ENCODE measurements at places on chromosomes 6 and 20.

- H3K4me3 ChIP-seq, result peak overlapping the region; percentile 41
- H3K4me1 ChIP-seq, result no peaks in the 10 kb centered on the region
- H3K27me3 ChIP-seq, result no peaks in the 10 kb centered on the region
- no peak overlapping the region for H3K27ac ChIP-seq
- no peak for DNase-seq
These were observed 660 bp upstream of the TFB1M start for GRCh38 chr6:155314773-155315515.

- H3K27ac ChIP-seq, result no peak overlapping the region
- H3K27me3 ChIP-seq, result no peaks in the 10 kb centered on the region
- H3K4me1 ChIP-seq, result no peaks in the 10 kb centered on the region
- peak; percentile 25 for DNase-seq
These were observed 67.1 kb upstream of the ADGRF4 start for GRCh38 chr6:47631269-47631772.

GRCh38 chr20:8389381-8390036, 257.4 kb downstream of the PLCB1 start:
- H3K27me3 ChIP-seq, result no peaks in the 10 kb centered on the region
- DNase-seq, result no peak
- no peak overlapping the region for H3K27ac ChIP-seq
- peaks cover 2% of the 10 kb centered on the region for H3K4me1 ChIP-seq
- H3K4me3 ChIP-seq, result no peak overlapping the region

DNA sequence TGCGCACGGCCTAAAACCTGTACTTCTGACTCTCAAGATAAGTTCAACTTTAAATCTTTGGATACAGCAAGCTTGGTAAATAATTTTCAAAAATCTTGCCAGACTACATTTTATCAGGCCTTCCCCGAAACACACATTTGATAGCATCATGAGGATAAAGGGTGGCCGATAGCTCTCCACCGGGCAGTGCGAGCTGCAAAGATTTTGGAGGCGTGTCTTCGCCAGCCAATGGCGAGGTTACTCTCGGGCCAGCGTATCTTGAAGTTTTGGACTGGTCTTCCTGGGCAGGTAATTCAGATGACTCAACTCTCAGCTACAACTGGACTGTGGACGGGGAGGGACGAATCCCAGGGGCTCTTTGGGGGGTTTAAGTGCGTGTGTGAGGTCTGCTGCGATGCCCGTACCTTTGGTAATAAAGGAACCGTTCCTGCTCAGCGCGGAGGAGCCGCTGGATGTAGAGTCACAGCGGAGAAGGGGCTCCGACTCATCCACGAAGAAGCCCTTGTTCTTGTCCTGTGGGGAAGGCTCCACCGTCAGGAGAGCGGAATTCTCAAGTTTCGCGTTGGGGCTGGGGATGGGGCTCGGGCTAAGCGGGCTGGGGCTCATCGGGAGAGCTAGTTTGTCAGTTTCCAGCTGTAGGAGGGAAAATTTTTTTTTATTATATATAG, 75.3 kb downstream of the TNFRSF21 start:
- H3K4me1 ChIP-seq, result peaks cover 4% of the 10 kb centered on the region
- H3K36me3 ChIP-seq, result 0 out of 2 replicates have a peak, but pooled peaks cover 2% of the 10 kb centered on the region
- H3K27ac ChIP-seq, result no peak overlapping the region
- H3K4me3 ChIP-seq, result no peak overlapping the region

DNA sequence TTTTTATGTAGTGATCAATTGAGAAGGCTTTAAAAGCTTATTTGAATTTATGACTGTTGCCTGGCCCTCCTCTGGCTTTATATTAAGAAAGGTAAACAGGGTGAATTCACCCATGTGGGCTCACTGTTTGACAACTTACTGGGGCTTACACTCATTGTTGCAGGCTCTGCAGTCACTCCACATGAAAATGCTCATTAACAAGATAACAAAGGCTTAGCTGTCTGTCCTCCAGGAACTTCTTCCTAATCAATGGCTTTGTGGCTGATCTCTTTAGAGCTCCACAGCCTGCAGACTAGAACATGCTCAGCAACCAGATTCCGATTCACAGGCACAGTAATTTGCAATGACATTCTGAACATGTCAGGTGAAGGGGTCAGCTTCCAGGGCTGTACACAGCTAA, 323.2 kb upstream of the MAN1A1 start:
- no peak overlapping the region for H3K4me3 ChIP-seq
- no peaks in the 10 kb centered on the region for H3K27me3 ChIP-seq
- H3K36me3 ChIP-seq, result no peaks in the 10 kb centered on the region
- DNase-seq, result peak; percentile 20
- H3K4me1 ChIP-seq, result no peaks in the 10 kb centered on the region

DNA sequence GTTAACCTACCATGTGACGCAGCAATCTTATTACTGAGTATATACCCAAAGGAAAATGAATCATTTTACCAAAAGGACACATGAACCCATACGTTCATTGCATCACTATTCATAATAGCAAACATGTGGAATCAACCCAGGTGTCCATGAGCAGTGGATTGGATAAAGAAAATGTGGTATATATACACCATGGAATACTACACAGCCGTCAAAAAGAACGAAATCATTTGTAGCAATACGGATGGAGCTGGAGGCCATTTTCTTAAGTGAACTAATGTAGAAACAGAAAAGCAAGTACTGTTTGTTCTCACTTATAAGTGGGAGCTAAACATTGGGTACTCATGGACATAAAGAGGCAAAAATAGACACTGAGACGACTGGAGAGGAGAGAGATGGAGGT, 44.2 kb downstream of the TBPL1 start:
- no peaks in the 10 kb centered on the region for H3K4me1 ChIP-seq
- no peaks in the 10 kb centered on the region for H3K36me3 ChIP-seq
- H3K27me3 ChIP-seq, result no peaks in the 10 kb centered on the region
- no peak overlapping the region for H3K27ac ChIP-seq
- H3K4me3 ChIP-seq, result no peak overlapping the region

DNA sequence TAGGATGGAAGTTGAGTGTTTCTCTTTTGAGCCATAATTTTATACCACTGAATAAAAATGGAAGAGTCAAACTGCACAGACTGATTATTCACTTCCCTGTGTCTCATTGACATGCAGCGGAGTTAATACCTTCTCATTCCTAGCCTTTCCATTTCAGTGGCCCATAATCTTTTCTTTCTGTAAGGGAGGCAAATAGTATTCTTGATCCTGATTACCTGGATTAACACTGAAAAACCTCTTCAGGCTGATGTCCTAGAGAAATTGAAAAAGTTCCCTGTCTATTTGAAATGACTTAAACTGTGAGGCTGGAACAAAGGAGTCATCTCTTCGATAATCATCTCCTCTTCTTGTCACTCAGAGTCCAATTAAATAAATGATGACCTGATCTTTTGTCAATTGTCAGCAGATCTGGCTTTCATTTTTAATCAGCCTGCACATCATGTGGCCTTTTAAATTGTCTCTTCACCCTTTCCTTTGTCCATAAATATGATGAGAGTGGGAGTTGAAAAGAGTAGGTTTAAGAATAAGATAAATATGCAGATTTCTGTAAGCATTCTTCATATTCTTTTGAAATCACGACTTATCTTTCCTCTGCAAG, 713.0 kb downstream of the EPM2A start:
- no peaks in the 10 kb centered on the region for H3K4me1 ChIP-seq
- DNase-seq, result no peak
- no peaks in the 10 kb centered on the region for H3K36me3 ChIP-seq
- H3K27ac ChIP-seq, result no peak overlapping the region
- no peaks in the 10 kb centered on the region for H3K27me3 ChIP-seq

DNA sequence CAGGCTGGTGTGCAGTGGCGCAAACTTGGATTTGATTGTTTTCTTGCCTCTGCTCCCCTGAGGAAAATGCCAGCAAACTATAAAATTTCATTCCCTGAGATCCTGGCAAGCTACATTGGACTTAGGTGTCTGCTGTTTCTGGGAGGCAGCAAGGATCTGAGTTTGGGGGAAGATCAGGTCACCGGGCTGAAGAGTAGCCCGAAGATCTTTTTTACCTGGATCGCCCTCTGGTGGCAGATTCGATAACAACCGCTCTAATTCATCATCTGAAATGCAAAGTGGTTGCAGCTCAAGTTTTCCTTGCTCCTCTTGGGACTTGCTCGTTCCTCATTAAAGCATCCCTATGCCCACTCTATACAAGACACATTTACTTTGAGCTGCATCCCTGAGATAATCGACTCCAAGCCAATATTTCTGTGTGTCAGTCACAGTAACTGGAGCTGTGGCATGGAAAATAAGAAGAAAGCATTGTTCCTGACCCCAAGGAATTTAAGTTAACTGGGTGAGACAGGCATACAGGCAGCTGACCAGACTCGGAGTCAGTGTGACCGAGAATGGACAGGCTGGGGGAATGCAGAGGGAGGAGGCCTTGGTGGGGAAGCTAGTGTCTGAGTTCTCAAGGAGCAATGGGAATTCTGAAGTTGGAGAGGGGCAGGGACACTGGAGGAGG, 131.8 kb upstream of the PROKR2 start:
- peak; percentile 60 for DNase-seq
- no peaks in the 10 kb centered on the region for H3K27me3 ChIP-seq
- no peak overlapping the region for H3K27ac ChIP-seq
- no peak overlapping the region for H3K4me3 ChIP-seq
- no peaks in the 10 kb centered on the region for H3K4me1 ChIP-seq
- no peaks in the 10 kb centered on the region for H3K36me3 ChIP-seq

- H3K4me3 ChIP-seq, result no peak overlapping the region
- peaks cover 8% of the 10 kb centered on the region for H3K4me1 ChIP-seq
- no peak overlapping the region for H3K27ac ChIP-seq
- no peaks in the 10 kb centered on the region for H3K36me3 ChIP-seq
- no peak for DNase-seq
- H3K27me3 ChIP-seq, result no peaks in the 10 kb centered on the region
These were observed 151.3 kb downstream of the CDC5L start for GRCh38 chr6:44538807-44539201.

GRCh38 chr6:129446272-129447197, 263.4 kb downstream of the ARHGAP18 start:
- H3K4me3 ChIP-seq, result no peak overlapping the region
- no peaks in the 10 kb centered on the region for H3K4me1 ChIP-seq
- no peaks in the 10 kb centered on the region for H3K36me3 ChIP-seq
- no peak overlapping the region for H3K27ac ChIP-seq

DNA sequence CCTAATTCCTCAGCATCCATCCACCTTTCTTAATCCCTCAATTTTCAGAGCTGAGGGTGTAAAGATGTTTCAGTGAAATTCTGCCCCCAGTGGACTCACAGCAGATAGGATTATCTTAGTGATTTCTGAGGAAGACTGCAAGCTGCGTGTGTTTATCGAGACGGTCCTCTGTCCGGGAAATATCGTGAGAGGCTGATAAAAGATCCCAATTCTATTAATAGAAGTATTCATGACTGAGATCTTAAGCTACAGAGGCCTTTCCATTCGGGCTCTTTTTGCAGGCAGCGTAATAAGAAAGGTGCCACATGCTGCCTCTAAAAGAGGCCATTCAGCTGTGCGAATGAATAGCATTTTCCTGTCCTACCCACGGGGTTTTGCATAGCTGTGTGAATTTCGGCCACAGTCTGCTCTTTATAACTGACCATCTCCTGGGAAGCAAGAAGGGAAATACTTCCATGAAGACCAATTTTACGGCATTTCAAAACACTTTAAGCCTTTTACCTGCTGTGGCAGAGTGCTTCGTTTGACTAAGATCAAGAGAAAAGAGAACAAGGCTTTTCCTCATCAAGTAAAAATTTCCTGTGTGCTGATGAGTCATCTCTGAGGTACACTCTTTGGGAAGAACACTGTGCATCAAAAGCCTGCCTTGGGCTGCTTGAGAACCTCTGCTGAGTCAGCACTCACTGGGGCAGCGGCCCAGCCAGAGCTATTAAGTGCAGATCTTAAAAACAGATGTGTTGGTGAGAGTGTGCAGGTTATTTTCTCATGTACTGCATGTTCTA, 208.8 kb downstream of the ARHGAP18 start:
- no peaks in the 10 kb centered on the region for H3K36me3 ChIP-seq
- no peak overlapping the region for H3K4me3 ChIP-seq
- no peak overlapping the region for H3K27ac ChIP-seq
- DNase-seq, result no peak
- peaks cover 2% of the 10 kb centered on the region for H3K4me1 ChIP-seq

- H3K4me3 ChIP-seq, result no peak overlapping the region
- no peak overlapping the region for H3K27ac ChIP-seq
- H3K27me3 ChIP-seq, result no peaks in the 10 kb centered on the region
These were observed 28.4 kb downstream of the LHFPL5 start for GRCh38 chr6:35833536-35833935.

GRCh38 chr20:57682184-57683101, 27.4 kb downstream of the PMEPA1 start:
- H3K4me1 ChIP-seq, result peaks cover 17% of the 10 kb centered on the region
- no peak overlapping the region for H3K4me3 ChIP-seq
- no peak overlapping the region for H3K27ac ChIP-seq
- no peaks in the 10 kb centered on the region for H3K36me3 ChIP-seq
- no peak for DNase-seq

- no peaks in the 10 kb centered on the region for H3K4me1 ChIP-seq
- H3K4me3 ChIP-seq, result no peak overlapping the region
- no peaks in the 10 kb centered on the region for H3K27me3 ChIP-seq
- H3K27ac ChIP-seq, result no peak overlapping the region
These were observed 24.1 kb downstream of the SCP2D1 start for GRCh38 chr20:18837718-18838117.

DNA sequence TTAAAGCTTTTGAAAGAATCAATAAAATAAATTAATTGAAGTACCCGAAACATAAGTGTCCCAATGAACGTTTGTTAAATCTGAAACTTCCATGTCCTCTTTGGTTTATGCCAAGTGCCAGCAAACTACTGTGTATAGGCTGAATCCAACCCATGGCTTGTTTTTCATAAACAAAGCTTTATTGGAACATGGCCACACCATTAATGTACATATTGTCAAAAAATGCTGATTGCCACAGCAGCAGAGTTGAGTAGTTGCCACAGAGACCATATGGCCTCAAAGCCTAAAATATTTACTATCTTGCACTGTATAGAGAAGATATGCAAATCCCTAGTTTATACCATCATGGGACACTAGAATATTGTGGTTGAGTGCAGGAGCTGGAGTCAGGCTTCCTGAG, 406.1 kb downstream of the MAFB start:
- no peak for DNase-seq
- H3K4me3 ChIP-seq, result no peak overlapping the region
- no peaks in the 10 kb centered on the region for H3K36me3 ChIP-seq
- H3K27ac ChIP-seq, result no peak overlapping the region

DNA sequence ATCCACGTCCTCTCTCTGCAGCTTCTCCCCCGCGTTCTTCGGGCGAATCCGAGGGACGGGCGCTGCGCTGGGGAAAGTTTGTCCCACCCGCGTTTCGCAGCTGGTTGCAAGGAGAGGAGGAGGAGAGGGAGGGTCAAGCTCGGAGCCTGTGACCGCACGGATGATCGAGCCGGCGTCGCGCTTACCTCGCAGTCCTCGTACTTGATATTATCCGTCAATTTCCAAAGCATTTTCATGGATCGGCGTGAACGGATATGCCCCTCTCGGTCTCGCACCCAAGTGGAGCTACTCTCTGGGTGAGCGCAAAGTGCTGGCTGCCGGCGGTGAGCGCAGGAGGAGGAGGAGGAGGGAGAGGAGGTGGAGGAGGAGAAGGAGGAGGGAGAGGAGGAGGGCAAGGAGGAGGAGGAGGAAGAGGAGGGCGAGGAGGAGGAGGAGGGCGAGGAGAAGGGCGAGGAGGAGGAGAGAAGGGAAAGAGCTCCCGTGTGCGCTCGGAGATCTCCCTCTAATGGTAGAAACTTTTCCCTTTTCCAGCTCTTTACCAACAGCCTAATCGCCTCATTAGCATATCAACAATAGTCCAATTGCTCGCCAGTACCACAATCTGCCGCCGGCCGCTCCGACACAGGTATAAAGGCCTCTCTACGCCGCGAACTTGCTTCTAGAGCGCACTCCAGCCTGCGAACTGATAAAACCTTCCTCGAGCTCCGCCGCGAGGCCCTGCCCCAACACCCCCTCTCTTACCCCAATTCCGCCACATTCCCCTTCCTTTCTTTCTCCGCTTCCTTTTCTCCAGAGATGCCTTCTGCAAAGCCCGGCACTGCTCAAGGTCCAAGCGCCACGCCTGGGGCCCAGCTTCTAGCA, at the start of gene TFAP2A:
TSS of gene TFAP2A (minus strand) at position 319 of the 861 bp plus-strand sequence. CDS start at position 236, 83 bp downstream.
- no peaks in the 10 kb centered on the region for H3K36me3 ChIP-seq
- peaks cover 8% of the 10 kb centered on the region for H3K4me1 ChIP-seq
- H3K4me3 ChIP-seq, result peak within 1 kb of the TSS; percentile 1
